ENCODE measurements at places on chromosomes 2 and 18.
A peak's percentile ranks its signal among the peaks of the same experiment; 100 is the strongest.

DNA sequence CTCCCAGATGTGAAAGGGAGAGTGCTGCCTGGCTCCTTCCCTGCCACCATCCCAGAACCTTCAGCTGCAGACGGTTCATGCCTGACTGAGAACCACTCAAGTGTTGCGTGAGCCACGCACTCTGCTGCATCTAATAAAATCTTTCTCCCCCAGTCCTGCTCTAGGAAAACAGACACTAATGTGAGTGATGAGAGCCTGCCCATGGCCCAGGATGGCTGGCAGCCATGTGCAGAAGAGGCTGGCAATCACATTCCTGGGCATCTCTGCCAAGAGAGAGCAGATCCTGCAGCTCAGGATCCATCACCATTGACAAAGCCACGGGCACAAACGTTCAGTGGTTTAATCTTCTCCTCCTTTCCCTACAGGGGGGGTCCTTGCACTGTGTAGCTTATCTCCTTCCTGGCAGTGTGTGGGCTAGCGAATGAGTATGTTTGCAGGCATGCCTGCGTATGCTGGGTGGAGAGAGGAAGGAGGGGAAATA is 477.5 kb downstream of the SLC4A3 start:
- DNase-seq: peak; percentile 12
- H3K4me3 ChIP-seq: no peak overlapping the region
- no peaks in the 10 kb centered on the region for H3K27me3 ChIP-seq
- H3K27ac ChIP-seq: no peak overlapping the region

DNA sequence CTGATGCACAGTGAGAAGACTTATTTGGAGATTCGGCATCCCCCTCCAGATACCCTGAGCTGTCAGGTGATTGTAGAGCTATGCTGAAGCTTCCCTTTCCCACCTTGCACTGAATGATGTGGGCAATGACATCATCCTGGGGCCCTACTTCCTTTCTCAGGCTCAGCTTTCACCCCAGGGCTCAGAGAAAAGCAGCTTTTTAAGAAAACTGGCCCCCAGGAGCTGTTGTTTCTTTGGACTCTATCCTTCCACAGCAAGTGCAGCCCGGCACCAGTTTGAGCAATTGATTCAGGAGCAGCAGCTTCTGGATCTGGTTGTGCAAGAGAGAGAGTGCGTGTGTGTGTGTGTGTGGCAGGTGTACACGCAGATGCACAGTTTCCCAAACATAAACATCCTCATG is 251.3 kb downstream of the ANAPC1 start:
- no peak overlapping the region for H3K4me3 ChIP-seq
- H3K27ac ChIP-seq: no peak overlapping the region
- H3K27me3 ChIP-seq: no peaks in the 10 kb centered on the region
- no peak for DNase-seq
- H3K36me3 ChIP-seq: no peaks in the 10 kb centered on the region
- peaks cover 8% of the 10 kb centered on the region for H3K4me1 ChIP-seq

GRCh38 chr2:172412984-172413492 is 14.3 kb upstream of the ITGA6 start:
- no peaks in the 10 kb centered on the region for H3K36me3 ChIP-seq
- no peaks in the 10 kb centered on the region for H3K27me3 ChIP-seq
- H3K4me3 ChIP-seq: no peak overlapping the region
- no peaks in the 10 kb centered on the region for H3K4me1 ChIP-seq

DNA sequence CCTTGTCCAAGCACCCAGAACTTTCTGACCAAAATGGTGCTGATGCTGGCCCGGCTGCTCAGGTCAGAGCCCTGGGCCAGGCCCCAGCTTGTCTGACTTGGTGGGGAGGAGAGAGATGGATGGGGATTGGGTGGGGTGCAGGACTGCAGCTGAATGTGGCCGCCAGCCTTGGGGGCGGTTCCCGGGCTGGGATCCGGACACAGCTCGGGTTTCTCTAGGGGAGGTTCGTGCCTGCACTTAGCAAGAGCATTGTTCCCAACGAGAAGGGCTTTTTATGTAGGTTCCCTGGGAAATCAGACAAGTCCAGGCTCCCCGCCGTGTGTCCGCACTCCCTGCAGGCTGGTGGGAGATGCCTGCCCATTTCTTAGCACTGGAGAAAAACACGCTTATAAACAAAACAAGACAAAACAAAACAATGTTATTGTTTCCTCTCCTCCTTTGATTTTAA is 50.5 kb upstream of the HS6ST1 start:
- no peaks in the 10 kb centered on the region for H3K36me3 ChIP-seq
- no peaks in the 10 kb centered on the region for H3K4me1 ChIP-seq
- H3K27ac ChIP-seq: no peak overlapping the region
- no peak for DNase-seq
- peaks cover 84% of the 10 kb centered on the region for H3K27me3 ChIP-seq

DNA sequence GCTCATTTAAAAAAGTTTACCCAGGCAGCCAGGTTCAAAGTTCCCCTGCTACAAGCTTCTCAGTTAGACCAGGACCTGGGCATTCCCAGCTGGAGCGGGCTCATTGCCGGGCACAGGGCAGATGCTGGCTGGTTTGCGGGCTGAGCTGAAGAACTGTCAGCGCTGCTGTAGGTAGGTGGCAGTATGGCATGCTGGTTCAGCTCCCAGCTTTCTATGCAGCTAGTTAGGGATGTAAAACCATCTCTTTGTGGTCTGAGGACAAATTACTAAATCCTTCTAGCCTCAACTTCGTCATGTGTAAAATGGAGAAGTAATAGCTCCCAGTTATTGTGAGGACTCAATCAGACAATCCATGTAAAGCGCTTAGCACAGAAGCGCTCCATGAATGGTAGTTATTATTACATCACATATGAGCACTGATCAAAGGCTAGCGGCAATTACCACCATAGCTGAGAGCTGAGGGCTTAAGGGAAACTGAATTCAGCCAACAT is 2.4 kb upstream of the LDLRAD4 start:
- peaks cover 46% of the 10 kb centered on the region for H3K27me3 ChIP-seq
- H3K27ac ChIP-seq: no peak overlapping the region
- H3K4me3 ChIP-seq: no peak overlapping the region
- no peak for DNase-seq

- no peaks in the 10 kb centered on the region for H3K27me3 ChIP-seq
- peaks cover 82% of the 10 kb centered on the region for H3K36me3 ChIP-seq
- no peaks in the 10 kb centered on the region for H3K4me1 ChIP-seq
- DNase-seq: no peak
- no peak overlapping the region for H3K27ac ChIP-seq
- H3K4me3 ChIP-seq: no peak overlapping the region
These were observed 18.6 kb upstream of the CNDP1 start for GRCh38 chr18:74515620-74516231.

GRCh38 chr2:121283670-121284462 is 1.1 kb downstream of the TFCP2L1 start:
- no peak overlapping the region for H3K27ac ChIP-seq
- H3K4me1 ChIP-seq: peaks cover 18% of the 10 kb centered on the region
- H3K36me3 ChIP-seq: no peaks in the 10 kb centered on the region
- peak overlapping the region; percentile 41 for H3K4me3 ChIP-seq

DNA sequence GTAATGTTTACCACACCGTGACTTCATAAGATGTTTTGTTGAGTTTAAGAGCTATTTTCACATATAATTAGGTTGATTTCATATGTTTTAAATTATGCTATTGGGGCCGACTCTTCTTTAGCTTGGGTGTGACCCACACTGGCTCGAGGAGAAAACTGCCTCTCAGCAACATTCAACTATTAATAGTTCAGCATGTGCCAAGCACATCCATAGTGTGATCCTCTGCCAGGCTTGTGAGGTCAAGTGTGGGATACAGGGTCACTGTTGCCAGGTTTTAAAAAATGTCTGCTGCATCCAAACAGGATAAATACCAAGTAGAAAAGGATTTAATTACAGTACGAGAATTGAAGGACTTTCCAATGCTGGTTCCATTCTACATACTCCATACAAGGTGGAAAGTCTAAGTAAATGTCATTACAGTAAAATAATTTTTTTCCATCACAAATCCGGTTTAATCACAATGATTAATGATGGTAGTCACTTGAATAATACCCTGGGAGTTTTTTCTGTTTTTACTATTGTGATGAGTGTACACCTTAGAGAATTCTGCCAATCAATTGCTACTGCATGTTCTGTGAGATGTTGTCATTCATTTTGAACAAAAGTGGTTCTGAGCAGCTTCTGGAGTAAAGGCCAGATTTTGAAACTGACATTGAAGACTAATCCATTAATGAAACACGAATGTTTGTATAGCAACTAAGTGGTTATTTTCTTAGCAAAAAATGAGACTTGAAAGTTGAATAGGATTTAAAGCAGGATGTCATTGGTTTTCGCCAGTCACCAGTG is 84.5 kb downstream of the ABI2 start:
- H3K4me3 ChIP-seq: no peak overlapping the region
- H3K36me3 ChIP-seq: 0 out of 3 replicates have a peak, but pooled peaks cover 5% of the 10 kb centered on the region
- DNase-seq: no peak
- H3K27ac ChIP-seq: no peak overlapping the region
- no peaks in the 10 kb centered on the region for H3K27me3 ChIP-seq

DNA sequence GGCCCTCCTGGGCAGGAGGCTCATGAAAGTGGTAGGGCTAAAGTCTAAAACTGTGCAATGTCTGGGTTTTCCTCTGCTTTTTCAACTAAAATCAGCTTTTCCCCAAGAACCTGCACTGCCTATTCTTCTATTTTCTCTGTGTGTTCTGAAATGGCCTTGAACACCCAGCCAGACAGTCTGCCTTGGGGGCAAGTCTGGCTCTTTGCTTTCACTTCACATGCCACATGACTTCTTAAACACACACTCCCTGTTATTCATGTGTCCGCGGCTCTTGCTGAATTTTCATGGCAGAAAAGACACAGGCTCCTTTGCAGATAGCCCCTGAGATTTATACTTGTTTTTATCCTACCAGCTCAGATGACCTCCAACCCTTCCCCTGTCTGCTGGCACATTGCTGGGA is 10.6 kb upstream of the RPIA start:
- peaks cover 32% of the 10 kb centered on the region for H3K4me1 ChIP-seq

DNA sequence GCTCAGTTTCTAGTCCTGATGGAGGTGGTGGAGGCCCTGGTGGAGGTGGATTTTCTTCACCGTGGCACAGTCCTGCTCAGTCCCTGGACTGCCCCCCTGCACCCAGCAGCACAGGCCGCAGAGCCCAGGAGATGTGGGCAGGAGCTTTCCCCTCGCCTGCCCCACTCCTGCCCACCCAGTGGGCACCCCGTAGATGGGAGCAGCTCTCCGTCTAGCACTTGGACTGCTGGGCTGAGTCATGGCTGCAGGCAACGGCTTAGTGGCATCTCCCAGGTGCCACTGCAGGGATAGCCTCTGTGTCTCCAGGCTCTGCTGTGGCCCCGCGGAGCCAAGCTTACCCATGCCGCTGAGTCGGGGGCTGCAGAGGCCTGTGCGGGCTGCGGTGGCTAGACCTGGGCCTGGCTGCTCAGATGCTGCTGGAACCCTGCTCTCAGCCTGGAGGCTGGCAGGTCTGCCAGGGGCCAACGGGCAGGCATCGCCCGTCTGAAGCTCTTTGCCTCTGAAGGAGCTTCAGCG is 92.3 kb upstream of the CTDP1 start:
- H3K36me3 ChIP-seq: no peaks in the 10 kb centered on the region
- peaks cover 6% of the 10 kb centered on the region for H3K27me3 ChIP-seq
- H3K27ac ChIP-seq: no peak overlapping the region
- H3K4me1 ChIP-seq: peaks cover 35% of the 10 kb centered on the region
- no peak overlapping the region for H3K4me3 ChIP-seq

DNA sequence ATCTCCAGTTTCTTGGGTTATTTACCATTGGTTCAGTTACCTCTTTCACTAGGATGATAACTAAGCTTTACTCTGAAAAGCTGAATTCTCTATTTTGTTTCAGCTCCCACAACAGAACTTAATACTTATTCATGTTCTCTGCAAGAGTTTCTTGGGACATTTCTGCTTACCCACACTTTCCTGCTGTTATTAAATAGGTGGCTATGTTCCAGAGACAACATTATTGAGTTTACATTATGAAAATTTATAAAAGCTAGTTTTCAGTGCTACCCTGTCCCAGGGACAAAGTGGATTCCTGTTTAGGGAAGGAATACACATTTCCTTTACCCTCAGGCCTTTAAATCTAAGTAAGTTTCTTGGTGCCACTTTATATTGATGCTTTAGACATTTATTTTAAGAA is 7.0 kb upstream of the GPD2 start:
- no peak for DNase-seq
- H3K36me3 ChIP-seq: no peaks in the 10 kb centered on the region
- no peak overlapping the region for H3K4me3 ChIP-seq
- H3K27ac ChIP-seq: no peak overlapping the region

GRCh38 chr2:191303140-191304005 is 58.2 kb downstream of the MYO1B start:
- H3K36me3 ChIP-seq: no peaks in the 10 kb centered on the region
- no peak overlapping the region for H3K27ac ChIP-seq
- no peaks in the 10 kb centered on the region for H3K4me1 ChIP-seq
- no peak overlapping the region for H3K4me3 ChIP-seq
- DNase-seq: no peak
- no peaks in the 10 kb centered on the region for H3K27me3 ChIP-seq

- peaks cover 9% of the 10 kb centered on the region for H3K27me3 ChIP-seq
- H3K4me3 ChIP-seq: no peak overlapping the region
- H3K36me3 ChIP-seq: no peaks in the 10 kb centered on the region
- H3K4me1 ChIP-seq: no peaks in the 10 kb centered on the region
- DNase-seq: no peak
These were observed 389.8 kb downstream of the ALK start for GRCh38 chr2:29531626-29532025.

Measured in K562 (cell line).